Muscle of arm (tissue), 14 donors: ENCODE measurements at places on chromosomes 1 and 21. TPM values are rescaled to one million over a fixed set of nuclear protein-coding genes. Genes with fewer than 3 reads are reported as not detected.
A peak's percentile ranks its signal among the peaks of the same experiment; 100 is the strongest.

DNA sequence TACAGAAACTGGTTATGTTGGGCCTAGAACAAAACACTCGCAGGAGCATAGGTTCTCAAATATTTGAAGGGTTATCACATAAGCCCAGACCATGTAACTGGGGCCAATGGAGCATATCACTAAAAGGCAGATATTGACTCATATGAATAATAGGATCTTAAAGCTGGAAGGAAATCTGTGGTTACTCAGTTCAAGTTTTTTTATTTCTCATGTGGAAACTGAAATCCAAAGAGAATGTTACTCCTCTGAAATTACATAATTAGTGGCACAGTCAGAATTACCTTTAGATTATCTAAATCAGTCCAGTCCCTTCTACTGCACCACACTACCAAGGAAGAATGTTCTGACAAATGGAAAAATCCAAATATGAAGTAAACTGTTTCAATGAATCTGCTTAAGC, 12.0 kb downstream of the SLAMF8 start:
- DNase-seq: no peak

GRCh38 chr1:110053552-110054428, 16.7 kb downstream of the ALX3 start:
- DNase-seq: peak; percentile 64

NPPA gene
- not detected for polyA plus RNA-seq

AMY2A gene
- 0.22 TPM for polyA plus RNA-seq

ZNF684 gene
- polyA plus RNA-seq: 5.6 TPM

OR2T11 gene
- polyA plus RNA-seq: 0.04 TPM

NR1I3 gene
- 1.1 TPM for polyA plus RNA-seq

CLCNKB gene
- polyA plus RNA-seq: 0.17 TPM

LAX1 gene
- polyA plus RNA-seq: 0.13 TPM

DNA sequence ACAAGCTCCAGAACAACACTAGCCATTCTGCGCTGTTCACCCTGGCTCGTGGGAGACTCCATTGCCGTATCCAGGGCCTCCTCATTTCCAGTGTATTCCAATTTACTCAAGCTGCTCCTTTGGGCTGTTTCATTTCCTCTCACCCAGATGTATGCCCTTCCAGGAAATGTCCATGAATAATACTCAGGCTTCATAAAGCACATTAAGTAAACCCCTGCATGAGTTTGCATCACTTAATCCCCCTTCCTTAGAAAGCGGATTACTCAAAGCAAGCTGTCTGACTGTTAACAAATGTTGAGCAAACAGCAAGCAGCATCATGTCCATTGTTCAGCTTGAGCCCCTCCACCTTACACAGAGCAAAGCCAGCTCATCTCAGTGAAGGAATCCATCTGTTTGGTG, 403.6 kb upstream of the PBX1 start:
- DNase-seq: no peak

CFAP410 gene
- polyA plus RNA-seq: 12.5 TPM

GRCh38 chr1:58818075-58818474, 34.2 kb upstream of the JUN start:
- DNase-seq: no peak

MYBPHL gene
- 0.73 TPM for polyA plus RNA-seq

DNA sequence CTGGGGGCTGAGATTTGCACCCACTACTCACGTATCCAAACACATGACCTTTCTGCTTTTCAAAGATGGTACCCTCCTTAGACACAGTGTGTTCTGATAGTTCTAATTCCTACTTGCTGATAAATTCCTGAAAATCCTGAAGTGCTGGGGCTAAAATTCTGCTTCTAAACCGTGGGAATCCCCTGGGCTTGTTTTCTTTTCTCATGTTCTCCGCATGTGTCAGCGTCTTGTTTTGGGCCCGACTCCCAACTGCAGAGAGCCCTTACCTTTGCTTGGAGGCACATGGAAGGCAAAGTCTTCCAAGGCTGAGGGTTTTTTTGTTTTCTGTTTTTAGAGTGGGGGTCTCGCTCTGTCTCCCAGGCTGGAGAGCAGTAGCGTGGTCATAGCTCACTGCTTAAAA, 27.2 kb downstream of the PSMG1 start:
- DNase-seq: no peak

OR6K3 gene
- polyA plus RNA-seq: not detected

PGLYRP3 gene
- not detected for polyA plus RNA-seq

NCF2 gene
- not detected for polyA plus RNA-seq

DNA sequence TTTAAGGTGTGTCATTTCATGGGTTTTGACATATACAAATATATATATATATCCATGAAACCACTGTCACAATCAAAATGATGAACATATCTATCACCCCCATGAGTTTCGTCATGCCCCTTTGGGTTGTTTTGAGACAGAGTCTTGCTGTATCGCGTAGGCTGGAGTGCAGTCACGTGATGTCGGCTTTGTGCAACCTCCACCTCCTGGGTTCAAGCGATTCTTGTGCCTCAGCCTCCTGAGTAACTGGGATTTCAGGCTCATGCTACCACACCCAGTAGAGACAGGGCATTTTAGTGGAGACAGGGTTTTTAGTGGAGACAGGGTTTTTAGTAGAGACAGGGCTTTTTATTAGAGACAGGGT, 8.0 kb downstream of the HJV start:
- DNase-seq: no peak

DNA sequence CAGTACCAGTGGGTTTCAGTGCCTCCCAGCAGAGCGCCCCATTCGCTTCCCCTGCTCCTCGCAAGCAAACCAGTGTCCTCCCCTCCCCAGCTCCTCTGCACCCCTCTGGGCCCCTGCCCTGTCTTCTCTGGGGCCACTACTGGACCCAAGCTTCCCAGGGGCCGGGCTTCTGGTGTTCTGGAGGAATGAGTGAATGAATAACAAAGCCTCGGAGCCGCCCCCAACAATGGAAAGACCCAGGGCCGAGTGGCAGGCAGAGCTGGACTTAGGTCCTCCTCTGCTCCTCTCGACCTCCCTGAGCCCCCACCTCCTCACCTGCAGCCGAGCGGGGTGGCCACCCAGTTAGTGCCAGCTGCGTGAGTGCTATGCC, 37.6 kb downstream of the MATN1 start:
- no peak for DNase-seq

DNA sequence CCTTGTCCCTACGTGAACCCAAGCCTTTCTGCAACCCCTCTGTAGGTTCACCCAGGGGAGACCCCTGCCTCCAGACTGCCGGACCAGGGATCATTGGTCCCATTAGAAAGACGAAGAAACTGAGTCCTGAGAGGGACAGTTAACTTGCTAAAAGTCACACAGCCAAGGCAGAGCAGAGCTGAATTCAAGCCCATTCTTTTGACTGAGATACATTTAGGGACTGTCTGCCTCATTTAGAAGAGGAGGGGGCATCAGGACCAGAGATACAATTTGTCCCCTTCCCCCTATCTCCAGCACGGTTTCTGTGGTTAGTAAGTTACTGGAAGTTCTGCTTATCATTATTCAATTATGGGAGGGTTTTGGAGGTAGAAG, 19.1 kb downstream of the KCNQ4 start:
- DNase-seq: no peak

DNA sequence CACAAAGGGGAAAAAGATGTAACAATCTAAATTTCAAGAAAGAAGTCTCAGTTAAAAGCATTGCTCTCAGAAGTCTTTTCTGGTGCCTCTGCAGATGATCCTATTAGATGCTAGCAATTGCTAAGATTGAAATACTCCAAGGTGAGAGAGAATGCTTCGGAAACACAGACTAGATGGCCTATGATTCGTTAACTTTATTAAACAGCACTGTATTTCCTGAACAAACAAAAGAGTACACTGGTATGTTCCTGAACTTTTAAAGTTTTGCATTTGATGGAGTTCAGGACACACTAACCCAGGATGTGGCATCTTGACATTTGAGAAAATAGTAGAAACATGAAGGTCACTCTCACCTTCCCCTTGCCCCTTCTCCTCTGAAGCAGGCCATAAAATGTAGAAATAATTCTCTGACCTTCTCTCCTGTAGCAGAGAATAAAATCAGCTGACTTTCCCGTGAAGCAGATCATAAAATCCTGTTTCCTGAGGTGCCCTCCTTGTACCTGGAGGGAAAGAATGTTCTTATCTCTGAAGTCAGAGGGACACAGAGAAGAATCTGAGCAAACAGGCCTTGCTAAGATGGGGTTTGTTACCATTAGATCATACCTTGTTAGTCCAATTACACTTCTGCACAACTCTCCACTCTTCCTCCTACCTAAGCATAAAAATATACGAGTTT, 142.9 kb upstream of the USP25 start:
- DNase-seq: no peak

ICOSLG gene
- polyA plus RNA-seq: 10.1 TPM

KCNH1 gene
- polyA plus RNA-seq: 0.19 TPM

SPRR2B gene
- polyA plus RNA-seq: not detected

PIGM gene
- polyA plus RNA-seq: 5.3 TPM

ADAM15 gene
- 57.3 TPM for polyA plus RNA-seq

RHCE gene
- polyA plus RNA-seq: 0.93 TPM

LCE1B gene
- not detected for polyA plus RNA-seq

GRCh38 chr1:169160845-169161495, 54.5 kb downstream of the ATP1B1 start:
- DNase-seq: no peak

SYNC gene
- 43.9 TPM for polyA plus RNA-seq

PLXNA2 gene
- 33.1 TPM for polyA plus RNA-seq

AIM2 gene
- polyA plus RNA-seq: 0.39 TPM

- DNase-seq: no peak
These were observed 62.3 kb downstream of the ZNF644 start for GRCh38 chr1:90959352-90960206.

DNA sequence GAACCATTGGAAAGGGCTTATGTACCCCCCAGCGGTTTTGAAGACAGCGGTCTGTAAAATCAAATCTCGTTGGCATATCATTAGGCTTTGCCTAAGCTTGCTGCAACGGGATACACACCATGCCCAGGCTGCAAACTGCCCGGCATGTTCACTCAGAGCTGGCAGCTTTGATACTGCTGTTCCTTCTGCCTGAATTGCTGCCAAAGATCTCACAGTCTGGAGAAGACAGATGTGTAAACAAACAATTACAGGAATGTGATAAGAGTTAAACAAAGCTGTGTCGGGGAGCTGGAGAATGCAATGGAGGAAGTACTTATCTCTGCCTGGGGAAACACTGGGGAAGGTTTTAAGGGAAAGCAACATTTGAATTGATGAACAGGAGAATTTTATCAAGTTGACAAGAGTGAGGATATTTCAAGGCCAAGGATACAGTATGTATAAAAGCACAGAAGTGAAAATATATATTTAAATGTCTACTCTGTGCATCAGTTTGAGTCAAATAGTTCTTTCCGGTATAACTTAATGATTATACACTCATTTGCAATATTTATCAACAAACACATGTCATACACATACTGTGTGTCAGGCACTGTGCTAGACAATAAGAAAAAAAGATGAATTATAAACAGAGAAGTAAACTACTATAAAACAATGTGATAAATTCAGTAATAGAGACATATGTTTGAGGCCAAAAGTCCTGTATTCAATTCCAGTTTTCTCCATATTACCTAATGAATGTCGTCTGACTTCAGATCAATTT, 29.9 kb downstream of the CHML start:
- no peak for DNase-seq

- no peak for DNase-seq
These were observed 164.6 kb downstream of the KCTD3 start for GRCh38 chr1:215731699-215732098.

AIRE gene
- 0.08 TPM for polyA plus RNA-seq

- DNase-seq: no peak
These were observed 30.3 kb upstream of the TRAPPC10 start for GRCh38 chr21:43981871-43982210.

DNA sequence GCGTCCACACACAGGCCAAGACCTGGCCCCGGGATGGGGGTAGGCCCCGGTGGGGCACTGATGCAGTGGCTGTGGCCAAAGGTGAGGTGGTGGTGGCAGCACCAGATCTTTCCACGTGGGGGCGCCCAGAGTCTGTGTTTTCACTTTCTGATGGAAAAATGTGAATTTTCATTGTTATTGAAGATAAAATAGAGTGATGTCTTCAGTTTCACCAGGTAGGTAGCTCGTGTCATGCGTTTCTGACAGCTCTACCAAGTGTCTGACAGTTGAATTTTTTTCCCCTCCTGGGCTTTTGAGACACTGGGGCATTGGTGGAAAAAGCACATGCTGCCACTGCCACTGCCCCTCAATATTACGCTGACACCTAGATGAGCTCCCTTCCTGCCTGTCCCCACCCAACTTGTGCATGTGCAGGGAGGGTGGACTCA, 40.0 kb upstream of the MAGOH start:
- peak; percentile 39 for DNase-seq
